ENCODE measurements at places on chromosomes 11 and 22.

- no peak for DNase-seq
These were observed 119.7 kb upstream of the CD82 start for GRCh38 chr11:44445500-44446365.

DNA sequence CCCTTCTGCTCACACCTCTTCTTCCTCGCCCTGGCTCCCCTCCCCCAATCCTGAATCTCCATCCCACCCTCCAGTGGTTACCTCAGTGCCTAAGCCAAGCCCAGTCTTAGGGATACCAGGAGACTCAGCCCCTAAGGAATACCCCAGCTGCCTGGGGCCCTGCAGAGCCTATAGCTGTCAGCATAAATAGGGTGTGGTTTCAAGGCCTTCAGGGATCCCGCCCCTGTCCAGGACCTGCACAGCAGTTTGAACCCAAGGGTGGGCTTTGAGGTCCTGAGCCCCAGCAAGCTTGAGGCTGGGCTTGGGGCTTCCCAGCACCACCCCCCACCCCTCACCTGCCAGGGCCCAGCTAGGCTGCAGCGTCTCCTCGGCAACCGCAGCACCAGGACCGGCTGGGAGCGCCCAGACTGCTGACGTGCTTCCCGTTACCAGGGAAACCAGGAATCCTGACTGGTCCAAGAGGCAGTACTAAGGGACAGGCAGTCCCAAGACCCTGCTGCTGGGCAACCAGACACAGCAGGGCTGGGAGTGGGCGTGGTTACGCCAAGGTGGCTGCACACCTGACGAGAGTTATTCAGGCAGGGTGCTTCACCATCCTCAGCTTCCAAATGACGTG is 13.7 kb downstream of the APBB1 start:
- no peak for DNase-seq

- no peak for DNase-seq
These were observed 115.9 kb downstream of the CCDC81 start for GRCh38 chr11:86490582-86490981.

DNA sequence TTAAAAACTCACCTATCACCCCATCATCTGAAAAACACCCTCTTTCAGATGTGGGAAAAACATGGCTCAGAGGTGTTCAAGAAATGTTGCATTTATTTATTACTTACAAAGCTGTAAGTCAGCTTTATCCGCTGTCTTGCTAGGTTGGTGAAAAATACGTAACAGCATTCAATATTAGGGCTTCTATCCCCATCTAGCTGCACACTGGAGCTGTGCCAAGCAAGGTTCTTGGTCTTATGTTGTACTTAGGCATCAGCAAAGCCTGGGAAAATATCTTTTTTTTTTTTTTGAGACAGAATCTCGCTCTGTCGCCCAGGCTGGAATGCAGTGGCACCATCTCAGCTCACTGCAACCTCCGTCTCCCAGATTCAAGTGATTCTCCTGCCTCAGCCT is 7.5 kb downstream of the SERPING1 start:
- DNase-seq = no peak

Data from pulmonary artery endothelial cell (primary cell).